ENCODE measurements at places on chromosomes 16 and 17.
A peak's percentile ranks its signal among the peaks of the same experiment; 100 is the strongest.

DNA sequence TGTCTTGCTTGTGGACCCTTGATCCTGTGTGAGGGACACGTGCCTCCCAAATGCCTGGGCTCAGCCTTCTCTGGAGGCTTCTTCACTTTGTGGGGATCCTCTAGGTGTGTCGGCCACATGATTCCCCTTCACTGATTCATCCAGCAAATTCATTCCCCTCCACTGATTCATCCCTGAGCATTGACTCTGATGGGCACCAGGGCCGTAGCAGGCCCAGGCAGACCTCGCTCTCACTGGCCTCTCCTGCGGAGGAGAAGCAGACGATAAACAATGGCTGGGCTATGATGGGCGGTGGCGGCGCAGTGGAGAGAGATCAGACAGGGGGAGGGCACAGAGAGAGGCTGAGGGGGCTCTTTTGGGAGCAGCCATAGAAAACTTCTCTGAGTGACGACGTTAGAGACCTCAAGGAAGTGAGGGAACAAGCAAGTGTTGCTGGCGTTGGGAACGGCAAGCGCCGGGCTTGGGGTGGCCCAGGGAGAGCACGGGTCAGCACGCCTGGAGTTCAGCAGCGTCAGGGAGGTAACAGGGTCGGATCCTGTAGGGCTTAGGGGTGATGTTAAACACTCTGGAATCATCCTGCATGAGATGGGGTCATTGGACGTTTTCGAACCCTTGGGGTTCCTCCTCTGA lies 17.5 kb upstream of the RPTOR start:
- no peak for DNase-seq

DNA sequence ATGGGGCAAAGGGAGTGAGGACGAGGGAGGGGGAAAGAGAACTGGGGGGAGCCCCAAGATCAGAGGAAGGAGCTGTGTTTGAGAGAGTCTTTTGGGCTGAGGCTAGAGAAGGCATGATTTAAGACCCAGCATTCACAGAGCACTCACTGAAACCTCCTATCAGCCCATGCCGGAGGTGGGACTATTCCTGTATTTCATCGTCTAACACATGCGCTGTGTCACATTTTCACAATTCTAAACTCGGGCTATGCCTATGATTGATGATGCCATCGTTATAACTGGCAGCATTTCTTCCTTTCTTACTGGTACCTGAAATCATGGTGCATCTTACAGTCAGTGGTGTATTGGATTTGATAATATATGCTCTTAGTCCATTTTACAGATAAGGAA lies 3.5 kb downstream of the FAM171A2 start:
- no peak for DNase-seq

DNA sequence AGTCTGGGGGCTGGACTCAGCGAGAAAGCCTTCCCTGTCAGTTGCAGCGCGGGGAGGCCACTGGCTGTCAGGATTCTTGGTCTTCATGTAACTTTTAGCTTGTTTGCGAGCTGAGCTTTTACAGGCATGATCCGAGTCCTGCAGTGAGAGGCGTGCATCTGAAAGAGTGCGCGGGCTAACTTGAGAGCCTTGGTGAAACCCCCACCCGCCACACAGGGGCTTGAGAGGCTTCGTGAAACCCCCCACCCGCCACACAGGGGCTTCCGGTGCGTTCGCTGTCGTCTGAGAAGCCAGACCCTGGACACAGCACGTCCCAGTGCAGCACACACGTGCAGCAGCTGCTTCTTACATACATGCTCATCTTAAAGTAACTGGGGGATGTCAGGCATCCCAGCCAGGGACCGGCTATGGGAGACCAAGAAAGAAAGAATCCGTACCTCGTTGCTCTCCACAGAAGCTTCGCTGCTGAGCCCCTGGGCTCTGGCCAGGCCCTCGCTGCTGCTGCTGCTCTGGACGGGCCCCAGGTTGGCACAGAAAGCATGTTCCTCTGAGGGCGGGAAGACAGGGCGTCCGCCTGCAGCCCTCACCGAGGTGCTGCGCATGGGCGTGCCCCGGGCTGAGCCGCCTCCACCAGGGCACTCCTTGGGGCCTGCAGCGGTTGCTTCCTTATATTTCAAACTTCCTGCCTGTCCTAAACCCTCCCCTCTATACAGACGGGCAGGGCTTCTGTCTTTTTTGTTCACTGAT lies 7.8 kb downstream of the NUDT16L1 start:
- no peak for DNase-seq

DNA sequence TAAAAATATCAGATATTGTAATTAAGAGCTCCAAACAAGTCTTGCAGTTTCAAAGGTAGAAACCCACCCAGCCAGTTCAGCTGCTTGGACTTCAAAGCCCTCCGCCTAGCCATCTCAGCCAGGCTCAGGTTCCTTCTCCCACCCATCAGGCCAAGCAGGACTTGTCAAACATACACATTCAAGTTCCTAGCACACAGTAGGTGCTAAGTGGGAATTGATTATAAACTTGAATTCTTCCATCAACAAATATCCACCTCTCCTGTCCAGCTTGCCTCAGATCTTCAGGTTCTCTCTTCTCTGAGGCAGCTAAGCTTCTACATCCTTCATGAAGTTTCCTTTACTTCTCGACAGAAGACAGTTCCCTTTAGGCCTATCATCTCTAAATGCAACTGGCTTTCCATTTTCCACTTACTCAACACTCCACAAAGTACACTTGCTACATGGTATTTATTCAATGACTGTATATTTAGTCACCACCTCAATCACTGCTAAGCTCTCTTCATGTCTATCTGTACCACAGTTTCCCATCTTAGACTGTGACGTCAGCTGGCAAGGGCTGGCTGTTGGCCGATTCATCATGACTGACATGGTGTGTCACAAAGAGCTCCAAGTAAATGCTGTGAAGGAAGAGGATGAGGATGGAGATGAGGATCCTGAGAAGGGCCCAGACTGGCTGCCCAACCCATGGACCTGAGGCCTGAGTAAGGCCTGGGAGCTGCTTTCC lies 13.3 kb upstream of the COG7 start:
- DNase-seq, result no peak

- no peak for DNase-seq
These were observed 16.0 kb downstream of the NDUFAF8 start for GRCh38 chr17:81254955-81255717.

GRCh38 chr17:35931794-35932425 lies 1.3 kb upstream of the RDM1 start:
- DNase-seq, result no peak

GRCh38 chr17:55580596-55581133 lies 69.4 kb upstream of the SMIM36 start:
- no peak for DNase-seq

DNA sequence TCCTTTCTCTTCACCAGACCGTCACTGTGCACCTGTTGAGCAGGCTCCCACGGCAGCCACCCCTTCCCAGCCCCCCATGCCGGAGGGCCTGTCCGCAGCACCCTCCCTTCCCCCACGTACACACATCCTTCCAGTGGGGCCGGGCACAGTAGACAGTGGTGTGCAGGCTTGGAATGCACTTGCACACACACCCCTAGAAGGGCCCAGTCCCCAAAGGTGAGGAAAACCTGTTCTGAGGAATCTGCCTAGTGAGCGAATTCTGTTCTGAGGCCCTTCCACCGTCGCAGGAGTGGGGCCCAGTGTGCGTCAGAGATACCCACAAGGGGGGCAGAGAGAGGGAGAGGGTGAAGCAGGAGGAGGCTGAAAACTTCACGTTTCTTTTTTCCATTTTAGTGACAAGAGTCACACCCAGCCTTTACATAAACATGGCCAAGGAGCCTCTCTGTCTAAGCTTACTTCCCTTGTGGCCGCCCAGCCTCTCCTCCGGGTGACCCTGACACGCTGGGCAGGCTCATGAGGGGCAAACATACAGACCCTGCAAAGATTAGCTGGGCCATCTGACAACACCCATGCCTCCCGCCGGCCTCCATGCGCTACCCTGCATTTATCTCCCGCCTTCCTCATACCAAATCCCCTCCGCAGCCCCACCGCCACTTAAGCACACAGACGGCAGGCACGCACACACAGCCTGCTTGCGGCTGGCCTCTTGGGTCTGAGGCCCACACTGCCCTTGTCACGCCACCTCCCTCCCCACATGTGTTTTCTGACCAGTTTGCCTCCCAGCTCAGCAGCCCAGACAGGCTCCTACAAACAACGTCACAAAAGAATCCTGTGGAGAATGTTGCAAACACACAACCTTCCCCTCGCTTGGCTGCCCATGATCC lies 1.8 kb downstream of the ZBTB4 start:
- no peak for DNase-seq

DNA sequence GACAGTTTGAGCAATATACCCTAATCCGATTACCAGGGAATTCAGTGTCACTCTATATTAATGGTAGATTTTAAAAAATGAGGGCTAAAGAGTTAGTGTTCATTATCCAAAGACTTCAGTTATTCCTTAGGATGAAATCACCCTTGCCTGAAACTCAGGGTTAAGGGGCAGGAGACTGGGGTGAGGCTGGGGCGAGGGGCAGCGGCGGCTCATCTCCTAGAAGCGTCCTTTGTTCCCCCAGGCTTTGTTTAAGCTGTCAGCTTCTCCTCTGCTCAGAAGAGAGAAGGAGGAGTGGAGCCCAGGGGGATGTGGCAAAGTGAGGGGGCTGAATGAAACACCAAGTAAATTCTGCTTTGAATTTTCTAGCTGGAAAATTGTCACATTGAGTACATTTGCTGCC lies 117.7 kb upstream of the ELAC2 start:
- DNase-seq, result no peak

DNA sequence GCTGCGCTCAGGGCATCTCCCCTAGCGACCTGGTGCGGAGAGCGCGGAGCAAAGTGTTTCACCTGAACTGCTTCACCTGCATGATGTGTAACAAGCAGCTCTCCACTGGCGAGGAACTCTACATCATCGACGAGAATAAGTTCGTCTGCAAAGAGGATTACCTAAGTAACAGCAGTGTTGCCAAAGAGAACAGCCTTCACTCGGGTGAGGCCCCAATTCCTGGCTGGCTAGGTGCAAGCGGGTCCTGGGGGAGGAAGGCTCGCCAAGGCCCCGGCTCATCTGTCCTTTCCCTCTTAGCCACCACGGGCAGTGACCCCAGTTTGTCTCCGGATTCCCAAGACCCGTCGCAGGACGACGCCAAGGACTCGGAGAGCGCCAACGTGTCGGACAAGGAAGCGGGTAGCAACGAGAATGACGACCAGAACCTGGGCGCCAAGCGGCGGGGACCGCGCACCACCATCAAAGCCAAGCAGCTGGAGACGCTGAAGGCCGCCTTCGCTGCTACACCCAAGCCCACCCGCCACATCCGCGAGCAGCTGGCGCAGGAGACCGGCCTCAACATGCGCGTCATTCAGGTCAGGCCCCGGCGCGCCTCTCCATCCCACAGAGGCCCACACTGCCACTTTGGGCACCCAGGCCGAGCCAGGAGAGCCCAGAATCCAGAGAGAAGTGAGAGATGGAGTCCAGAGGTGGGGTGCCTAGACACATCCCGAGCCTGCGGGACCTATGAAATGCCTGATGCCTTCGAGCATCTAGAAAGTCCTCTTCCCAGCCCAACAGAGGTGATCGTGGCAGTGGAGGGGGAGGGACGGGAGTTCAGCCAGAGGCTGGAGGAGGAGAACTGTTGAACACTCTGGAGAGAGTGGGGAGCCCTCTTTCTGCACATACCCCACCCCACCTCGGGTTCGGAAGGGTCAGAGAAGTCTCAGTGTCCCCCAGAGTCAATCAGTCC lies 3.3 kb downstream of the LHX1 start:
- no peak for DNase-seq

GRCh38 chr17:67221062-67221998 lies 23.7 kb downstream of the HELZ start:
- no peak for DNase-seq

DNA sequence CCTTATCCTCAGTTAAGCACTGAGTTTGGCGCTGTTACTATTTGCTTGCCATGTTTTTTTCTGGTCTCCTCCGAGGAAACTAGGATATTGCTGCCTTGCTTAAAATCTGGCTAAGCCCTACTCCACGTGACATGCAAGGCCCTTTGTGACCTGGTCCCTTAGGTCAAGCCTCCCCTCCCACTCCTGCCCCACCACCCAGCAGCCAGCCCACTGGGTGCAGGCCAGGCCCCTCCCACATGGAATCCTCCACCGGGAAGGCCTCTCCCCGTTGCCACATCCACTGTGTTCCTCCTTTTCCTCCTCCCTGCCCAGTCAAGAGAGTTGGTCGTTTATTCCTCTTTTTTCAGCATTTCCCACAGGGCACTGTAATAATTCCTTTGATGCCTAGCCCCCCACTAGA lies 16.2 kb downstream of the PSMD3 start:
- no peak for DNase-seq

GRCh38 chr17:72430611-72431432 lies 310.0 kb downstream of the SOX9 start:
- no peak for DNase-seq

GRCh38 chr16:31704138-31704537 lies 169.5 kb upstream of the ZNF267 start:
- DNase-seq, result no peak

DNA sequence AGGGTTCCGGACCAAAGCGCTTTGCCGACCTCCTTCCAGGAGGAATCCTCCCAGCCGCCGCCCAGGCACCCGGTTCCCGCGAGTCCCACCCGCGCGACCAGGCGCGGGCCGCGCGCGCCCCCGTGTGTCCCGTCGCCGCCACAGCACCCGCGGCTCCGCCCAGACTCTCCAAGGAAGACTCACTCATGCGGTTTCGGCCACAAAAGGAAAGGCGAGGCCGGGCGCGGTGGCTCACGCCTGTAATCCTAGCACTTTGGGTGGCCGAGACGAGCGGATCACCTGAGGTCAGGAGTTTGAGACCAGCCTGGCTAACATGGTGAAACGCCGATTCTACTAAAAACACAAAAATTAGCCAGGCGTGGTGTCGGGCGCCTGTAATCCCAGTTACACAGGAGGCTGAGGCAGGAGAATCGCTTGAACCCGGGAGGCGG lies 3.5 kb upstream of the PKMYT1 start:
- DNase-seq, result peak; percentile 66

- DNase-seq, result no peak
These were observed 18.5 kb downstream of the DEXI start for GRCh38 chr16:10923650-10924214.

GRCh38 chr17:74923538-74924249 lies 379 bp upstream of the OTOP2 start:
- peak; percentile 45 for DNase-seq

- no peak for DNase-seq
These were observed 45.4 kb downstream of the NKD1 start for GRCh38 chr16:50593410-50594150.

DNA sequence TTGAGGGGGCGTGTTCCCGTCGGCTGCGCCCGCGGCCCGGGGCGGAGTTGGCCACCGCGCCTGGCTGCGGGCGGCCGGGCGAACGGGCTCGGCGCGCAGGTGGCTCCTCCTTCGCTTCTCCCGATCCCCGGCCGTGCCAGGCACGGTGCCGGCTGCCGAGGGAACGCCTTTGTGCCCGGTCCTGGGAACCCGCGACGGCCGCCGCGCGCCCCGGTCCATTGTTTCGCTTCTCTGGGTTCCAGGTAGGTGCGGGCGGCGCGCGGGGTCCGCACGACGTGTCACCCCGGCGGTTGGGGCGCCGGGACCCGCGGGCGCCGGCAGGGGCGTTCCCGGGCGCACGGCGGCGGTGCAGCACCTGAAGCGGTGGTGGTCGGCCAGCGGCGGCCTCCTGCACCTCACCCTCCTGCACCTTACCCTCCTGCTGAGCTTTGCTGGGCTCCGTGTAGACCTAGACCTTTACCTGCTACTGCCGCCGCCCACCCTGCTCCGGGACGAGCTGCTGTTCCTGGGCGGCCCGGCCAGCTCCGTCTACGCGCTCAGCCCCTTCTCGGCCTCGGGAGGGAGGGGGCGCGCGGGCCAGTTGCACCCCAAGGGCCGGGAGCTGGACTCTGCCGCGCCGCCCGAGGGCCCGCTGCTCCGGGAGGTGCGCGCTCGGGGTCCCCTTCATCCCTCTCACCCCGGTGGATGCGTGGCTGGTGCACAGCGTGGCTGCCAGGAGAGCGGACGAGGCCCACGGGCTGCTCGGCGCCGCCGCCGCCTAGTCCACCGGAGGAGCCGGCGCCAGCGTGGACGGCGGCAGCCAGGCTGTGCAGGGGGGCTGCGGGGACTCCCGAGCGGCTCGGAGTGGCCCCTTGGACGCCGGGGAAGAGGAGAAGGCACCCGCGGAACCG lies 99.9 kb downstream of the EFCAB13 start:
- no peak for DNase-seq

Data from stimulated activated CD8-positive, alpha-beta memory T cell treated with anti-CD3 and anti-CD28 coated beads, Interleukin-15, amount 100 ng/mL, for 48 hours (primary cell).